NCI-H1048 (cell line): ENCODE measurements at places on chromosomes 1 and 21.

- no peak for DNase-seq
Observed at GRCh38 chr1:172134087-172134731, 286.3 kb upstream of the C1orf105 start.

DNA sequence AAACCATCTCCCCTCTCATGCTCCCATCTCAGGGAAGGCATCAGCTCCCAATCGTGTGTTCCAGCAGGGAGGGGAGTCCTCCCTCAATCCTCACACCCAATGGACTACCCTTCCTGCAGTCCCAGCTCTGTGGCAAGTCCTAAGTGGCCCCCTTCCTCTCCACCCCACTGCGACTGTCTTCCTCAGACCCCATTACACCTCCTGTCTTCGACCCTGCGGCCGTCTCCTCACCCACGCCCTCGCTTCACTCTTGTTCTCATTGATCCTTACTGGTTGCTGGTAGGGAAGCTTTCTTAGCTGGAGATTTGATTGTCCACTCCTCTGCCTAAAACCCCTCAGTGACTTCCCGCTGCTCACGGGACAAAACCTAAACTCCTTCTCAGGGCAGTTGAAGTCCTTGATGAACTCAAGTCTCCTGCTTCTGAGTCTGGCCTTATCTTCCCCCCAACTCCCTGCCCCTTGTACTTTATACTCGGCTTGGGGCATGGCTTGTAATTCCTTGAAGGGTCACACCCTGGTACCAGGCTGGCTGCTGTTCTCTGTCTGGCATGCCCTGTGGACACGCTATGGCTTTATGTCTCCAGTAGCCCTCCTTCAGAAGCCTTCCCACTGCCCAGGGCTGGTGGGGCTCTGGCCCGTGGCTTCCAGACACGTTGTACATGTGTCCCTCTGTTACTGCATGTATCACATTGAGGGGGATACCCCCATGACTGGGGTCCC lies 2.3 kb upstream of the EPS8L3 start:
- DNase-seq = no peak

DNA sequence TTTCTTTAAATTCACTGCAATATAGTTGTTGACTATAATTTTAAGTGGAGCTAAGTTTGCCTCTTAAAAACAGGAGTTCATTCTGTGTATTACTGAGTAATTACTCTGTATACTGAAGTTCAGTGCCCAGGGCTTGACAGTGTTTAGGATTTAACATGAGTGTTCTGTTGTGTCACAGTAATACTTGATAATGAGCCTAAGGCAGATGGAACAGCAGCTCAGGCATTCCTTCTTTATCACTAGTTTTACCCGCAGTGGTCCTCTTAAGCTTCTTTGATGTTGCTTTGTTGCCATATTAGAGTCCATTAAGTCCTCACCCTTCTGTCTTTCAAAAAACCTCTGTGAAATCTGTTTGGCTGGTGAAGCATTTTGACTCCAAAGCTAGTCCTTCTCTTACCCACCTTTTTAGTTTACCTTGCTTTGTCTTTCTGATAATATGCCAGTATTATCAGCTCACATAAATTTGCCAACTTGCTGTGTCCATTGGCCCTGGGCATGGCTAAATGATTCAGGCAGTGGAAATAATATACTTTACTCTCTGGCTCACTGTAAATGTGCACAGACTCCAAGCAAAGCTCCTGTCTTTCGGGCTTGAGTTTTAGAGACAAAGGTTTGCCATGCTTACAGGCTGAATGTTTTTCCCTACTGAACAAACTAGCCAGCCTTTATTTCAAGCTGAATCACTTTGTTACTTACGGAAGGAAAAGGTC lies 17.7 kb downstream of the HIPK1 start:
- DNase-seq = no peak

GRCh38 chr1:17684810-17685209 lies 70.3 kb upstream of the ACTL8 start:
- no peak for DNase-seq

DNA sequence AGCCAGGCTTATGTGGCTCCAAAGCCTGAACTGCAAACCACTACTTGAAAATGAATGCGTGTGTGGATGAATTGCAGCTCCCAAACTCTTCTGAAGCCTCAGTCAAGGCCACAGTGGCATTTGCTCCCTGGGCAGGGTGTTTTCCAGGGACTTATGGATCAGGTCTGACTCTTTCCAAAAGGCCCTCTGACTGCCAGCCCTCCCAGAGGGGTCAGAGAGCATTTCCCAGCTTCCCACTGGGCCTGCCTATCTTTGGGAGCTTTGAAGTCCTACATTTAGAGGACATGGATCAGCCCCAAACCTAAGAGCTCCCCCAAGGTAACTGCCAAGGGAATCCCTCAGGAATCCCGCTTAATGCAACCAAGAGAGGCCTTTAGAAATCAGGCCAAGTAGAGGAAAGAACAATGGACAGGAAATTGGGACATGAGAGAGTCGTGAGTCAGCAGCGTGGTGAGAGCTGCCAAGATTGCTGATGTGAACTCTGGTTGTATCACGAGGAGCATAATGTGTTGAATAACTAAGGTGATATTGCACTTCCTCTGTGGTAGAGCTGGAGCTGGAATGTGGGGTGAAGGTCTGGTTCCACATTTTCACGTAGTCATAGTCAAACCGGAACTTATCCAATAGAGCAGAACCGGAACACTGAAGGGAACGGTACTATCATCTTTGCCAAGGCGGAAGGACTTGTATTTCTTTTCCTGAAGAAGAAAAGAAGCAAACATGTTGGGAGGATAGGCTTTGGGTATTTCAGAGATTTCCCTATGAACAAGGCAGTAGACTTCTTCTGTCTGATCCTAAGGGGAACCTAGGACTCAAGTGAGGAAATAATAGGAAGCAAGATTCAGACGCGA lies 99.4 kb upstream of the JUN start:
- DNase-seq = no peak

- DNase-seq = no peak
Observed at GRCh38 chr1:219155135-219155534, 18.5 kb upstream of the LYPLAL1 start.

GRCh38 chr1:44947063-44947773 lies 39.2 kb downstream of the EIF2B3 start:
- DNase-seq = no peak

- no peak for DNase-seq
Observed at GRCh38 chr1:192602757-192603156, 27.2 kb downstream of the RGS1 start.

DNA sequence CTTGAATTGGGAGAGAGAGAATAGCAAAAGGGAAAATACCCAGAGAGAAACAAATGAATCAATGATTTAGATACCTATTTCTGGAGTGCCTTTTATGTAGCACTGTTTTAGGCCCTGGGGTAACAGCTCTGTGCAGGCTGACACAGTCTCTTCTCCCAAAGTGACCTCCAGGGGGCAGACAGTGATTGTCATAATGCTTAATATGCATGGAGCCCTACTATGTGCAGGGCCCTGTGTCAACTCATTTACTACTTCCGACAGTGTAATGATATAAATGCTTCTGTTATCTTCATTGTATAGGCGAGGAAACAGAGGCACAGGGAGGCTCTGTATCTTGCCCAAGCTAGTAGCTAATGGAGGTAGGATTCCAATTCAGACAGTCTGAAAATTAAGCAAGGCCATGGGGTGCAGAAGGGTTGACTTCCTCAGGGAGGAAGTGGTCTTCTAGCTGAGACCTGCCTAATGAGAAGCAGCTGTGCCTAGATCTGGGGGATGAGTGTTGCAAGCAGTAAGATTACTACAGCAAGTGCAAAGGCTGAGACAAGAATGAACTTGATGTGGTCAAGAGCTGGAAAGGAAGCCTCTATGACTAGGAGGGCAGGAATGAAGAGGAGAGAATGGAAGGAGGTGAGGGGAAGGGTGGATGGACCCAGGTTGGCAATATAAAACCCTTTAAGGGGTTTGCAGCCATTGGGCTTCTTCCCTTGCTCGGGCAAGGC lies 16.2 kb upstream of the SERINC2 start:
- no peak for DNase-seq

GRCh38 chr1:168157638-168158037 lies 20.9 kb upstream of the GPR161 start:
- DNase-seq = no peak

- DNase-seq = no peak
Observed at GRCh38 chr1:43582162-43582566, 51.5 kb downstream of the PTPRF start.

DNA sequence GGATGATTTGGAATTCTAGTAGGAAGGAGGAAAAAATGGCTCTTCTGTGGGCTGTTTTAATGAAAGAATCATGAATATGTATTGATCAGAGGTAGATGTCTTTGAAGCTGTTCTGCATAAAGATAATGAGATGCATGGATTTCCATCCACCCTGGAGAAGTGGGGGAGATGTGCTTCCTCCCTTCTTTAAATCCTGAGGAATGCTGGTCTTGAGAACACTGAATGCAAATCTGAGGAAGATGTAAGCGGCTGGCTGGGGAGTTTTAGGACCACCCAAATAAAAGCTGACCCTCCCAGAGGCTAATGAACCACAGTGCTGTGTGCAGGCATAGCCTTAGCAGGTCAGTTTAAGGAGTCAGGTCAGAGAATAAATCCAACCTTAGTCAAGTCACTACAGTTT lies 37.3 kb downstream of the ZMYND12 start:
- no peak for DNase-seq

DNA sequence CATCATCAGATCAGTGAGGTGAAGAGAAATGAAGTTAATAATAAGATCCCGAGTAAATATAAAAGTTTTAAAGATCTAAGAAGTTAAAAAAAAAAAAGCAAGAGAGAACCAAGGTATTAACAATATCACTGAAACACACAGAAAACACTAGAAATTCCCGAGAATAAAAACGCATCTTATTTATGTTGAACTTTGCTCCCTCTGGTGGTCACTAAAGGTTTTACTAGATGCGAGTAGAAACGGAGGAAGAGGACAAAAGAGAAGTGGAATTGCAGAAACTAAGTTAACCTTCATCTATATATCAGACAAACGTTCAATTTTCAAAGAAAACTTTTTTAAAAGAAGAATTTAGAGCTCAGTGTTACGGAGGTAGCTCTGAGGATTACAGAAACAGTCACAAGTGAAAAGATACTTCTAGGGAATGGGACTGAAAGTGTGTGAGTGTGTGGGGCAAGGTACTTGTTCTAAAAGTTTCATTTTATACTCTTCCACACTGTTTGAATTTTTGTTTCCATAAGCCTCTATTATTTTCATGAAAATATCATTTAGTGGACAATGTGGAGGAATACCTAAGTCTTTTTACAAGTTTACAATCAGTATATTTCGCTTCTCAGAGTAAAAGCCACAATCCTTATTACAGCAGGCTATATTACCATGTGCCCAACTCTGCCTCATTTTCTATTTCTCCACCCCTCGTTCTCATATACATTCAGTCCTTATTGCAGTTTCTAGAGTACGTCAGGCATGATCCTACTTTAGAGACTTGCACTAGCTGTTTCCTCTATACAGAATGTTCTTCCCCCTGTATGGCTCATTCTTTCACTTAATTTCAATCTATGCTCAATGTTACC lies 19.7 kb downstream of the ACBD6 start:
- peak; percentile 59 for DNase-seq

DNA sequence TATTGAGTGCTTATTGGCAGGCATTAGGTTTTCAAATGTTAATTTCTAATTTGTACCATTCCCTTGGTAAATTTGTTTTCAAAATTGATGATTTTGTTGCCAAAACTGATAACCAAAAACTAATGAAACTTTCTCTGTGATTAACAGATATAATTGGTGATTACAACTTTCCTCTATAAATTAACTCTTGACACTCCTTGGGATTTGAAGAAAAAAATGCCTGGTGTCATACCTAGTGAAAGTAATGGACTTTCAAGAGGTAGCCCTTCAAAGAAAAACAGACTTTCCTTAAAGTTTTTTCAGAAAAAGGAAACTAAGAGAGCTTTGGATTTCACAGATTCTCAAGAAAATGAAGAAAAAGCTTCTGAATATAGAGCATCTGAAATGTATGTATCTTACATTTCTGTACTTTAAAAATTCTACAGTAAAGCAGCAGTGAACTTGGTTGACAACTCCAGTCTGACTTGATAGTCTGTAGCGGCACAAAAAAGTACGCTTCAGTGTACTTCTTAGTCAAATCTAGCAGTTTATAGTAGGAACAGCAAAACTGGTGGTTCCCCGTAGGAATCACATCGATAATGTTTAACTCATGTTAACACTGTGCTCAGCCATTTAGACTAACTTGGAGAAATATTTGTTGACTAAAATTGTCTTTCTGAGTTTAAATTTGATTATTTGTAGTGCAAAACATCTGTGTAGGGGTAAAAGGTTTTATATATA lies 3.0 kb downstream of the USP1 start:
- no peak for DNase-seq

DNA sequence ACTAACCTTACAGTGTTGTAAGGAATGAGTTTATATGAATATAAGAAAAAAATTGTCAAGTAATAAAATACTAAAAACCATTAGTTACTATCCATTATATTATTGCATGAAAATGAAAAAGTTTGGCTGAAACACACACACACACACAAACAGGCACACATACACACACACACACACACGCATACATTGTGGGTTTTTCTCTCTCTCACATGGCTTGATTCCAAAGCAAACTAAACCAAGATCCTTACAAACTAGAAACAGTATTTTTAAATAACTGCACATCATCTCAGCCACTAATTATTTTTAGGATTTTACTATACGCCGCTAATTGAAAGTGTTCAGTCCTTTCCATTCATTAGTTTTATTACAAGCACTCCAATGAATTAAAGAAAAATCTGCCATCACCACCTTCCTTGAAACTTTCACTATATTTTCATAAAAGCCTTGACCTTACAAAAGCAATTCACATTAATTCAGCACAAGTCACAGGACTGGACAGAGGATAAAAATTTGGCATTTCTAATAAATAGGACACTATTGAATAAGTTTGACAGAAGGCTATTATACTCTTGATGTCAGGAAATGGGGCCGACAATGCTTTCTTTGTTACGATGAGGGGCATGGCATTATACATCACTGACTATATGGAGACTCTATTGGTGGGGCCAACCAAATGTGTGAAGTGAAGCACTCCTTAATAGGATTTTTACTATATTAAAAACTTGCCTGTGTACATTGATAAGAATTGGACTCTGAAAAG lies 187.0 kb upstream of the ESRRG start:
- DNase-seq = peak; percentile 52

GRCh38 chr1:210302501-210302900 lies 26.2 kb upstream of the HHAT start:
- DNase-seq = no peak

GRCh38 chr1:21663951-21664805 lies 5.0 kb downstream of the RAP1GAP start:
- no peak for DNase-seq

- DNase-seq = no peak
Observed at GRCh38 chr1:153365696-153366095, 8.0 kb downstream of the S100A9 start.

- DNase-seq = no peak
Observed at GRCh38 chr21:45511661-45512431, 30.4 kb downstream of the SLC19A1 start.

- no peak for DNase-seq
Observed at GRCh38 chr1:77446841-77447555, 165.2 kb downstream of the AK5 start.
